Stimulated activated CD4-positive, alpha-beta T cell treated with anti-CD3 and anti-CD28 coated beads, Interleukin-1b, Interleukin-23, amount 100 ng/mL, for 1 hour (primary cell): ENCODE measurements at places on chromosomes 1 and 21.

- no peak for DNase-seq
Observed at GRCh38 chr1:37509181-37509580, 5.4 kb downstream of the MEAF6 start.

GRCh38 chr21:45096217-45096616 is 21.8 kb downstream of the ADARB1 start:
- DNase-seq: no peak

GRCh38 chr21:17795146-17796036 is 23.8 kb downstream of the C21orf91 start:
- DNase-seq: no peak

DNA sequence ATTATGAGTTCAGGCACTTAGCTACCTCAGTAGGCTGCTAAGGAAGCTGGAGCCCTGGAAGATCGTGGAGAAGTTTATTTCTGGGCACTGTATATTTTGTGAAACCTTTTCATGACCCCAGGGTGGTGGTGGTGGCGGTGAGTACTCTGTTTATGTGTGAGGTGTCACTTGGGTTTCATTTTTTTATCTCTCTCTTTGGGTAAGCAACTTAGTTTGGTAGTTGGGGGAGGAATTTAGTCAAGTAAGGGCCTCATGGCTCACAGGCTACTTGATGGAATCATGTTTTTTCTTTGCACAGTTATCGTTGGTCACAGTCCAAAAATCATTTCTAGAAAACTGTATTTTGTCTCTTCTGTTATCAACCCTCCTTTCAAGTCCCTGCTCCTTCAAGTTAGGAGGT is 33.9 kb downstream of the C1orf141 start:
- no peak for DNase-seq

DNA sequence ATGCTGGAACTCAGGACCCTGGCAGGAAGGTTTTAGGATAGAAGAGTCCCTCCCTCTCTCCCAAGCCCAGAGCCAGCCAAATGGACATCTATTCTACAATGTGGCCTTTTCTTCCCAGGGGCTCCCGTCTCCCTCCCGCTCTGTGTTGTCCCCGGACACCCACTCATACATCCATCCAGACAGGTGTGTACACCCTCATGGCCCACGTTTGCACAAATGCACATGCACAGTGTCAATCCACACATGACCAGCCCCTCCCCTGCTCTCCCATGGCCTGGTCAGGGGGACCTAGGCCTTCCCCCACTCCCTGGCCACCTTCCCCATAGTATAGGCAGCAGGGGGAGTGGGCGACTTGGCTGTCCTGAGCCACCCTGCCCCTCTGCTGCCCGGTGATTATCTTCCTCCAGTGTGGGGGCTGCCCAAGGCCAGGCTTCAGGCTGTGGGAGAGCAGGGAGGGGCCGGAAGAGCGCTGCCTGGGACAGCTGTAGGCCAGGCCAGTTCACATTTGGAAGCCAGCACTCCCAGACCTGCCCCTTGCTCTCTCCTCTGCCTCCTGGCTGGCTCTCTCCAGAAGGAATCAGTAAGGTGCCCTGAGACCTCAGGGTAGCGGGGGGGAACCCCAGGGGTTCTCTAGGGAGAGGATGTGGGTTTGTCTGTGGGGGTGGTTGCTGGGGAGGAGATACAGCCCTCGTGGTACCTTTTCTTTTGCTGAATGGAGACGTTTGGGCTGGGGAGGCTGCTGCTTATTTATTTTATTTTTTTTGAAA is 4.1 kb upstream of the PTPN7 start:
- no peak for DNase-seq

GRCh38 chr21:37324558-37324957 is 42.0 kb upstream of the DYRK1A start:
- DNase-seq: no peak

DNA sequence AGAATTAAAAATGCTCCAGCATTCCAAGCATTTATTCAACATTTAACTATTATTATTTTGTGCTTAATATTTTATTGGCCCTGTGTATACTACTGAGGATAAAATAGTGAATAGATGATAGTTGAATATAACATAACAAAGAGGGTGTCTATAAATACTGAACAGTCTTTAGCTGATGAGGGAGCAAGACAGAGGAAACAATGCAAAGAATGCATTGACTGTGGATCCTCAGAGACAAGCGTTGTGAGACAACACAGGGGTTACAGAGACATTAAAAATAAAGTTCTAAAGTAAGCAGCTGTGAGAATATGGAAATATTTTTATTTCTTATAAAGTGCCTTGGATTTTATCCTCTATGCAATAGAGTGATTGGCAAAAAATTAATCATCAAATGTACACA is 1133.1 kb downstream of the PLA2G4A start:
- DNase-seq: no peak

DNA sequence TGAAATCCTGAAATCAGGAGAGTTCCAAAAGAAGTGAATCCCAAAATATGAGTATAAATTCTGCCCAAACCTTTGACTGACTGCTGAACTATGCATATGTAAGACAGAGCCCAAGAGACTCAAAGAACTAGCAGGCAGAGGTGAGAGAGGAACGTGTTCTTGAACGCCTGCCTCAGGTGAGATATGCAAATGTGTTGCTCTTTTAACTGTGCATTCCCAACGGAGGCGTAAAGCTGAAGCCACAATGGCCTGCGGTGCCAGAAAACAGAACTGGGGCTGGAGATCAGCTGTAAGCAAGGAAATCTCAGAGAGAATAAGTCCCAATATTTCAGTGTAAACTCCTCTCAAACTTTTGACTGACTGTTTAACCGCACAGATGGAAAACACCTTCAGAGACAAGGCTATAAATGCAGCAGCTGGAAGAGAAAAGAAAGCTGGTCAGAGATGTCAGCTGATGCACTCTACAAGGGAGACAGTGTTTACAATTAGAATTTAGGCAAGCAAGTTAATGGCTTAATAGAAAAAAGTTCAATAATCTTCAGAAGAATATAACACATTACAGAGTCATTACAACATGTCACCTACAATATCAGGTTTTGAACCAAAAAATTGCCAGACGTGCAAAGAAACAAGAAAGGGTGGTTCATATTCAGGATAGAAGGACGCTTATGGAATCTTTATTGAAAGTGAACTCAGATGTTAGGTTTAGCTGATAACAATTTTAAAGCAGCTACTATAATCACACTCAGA is 43.0 kb upstream of the TRIM67 start:
- DNase-seq: no peak

- DNase-seq: no peak
Observed at GRCh38 chr1:109040627-109040988, 1.3 kb downstream of the WDR47 start.

DNA sequence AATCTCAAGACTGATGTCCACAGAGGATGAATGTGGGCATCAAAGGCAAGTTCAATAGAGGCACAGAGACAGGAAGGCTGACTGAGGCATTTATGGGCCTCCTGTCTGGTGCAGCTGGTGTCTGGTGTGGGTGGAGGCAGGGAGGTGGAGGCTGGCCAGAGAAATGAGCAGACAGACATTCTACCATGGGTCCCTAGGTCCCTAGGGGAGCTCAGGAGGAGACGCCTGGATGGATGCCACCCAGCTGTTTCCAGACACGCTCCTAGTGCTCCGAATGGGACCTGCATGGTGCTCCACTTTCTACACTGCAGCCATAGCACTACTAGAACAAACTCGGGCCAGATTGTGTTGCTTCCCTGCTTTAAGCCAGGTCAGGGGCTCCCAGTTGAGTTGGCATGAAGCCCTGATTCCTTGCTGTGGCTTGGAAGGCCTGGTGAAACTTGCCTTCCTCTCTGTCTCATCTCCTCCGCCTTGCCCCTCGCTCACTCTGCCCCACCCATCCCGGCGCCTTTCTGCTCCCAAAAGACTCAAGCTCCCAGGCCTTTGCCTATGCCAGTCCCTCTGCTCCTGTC is 25.3 kb downstream of the PADI2 start:
- no peak for DNase-seq

DNA sequence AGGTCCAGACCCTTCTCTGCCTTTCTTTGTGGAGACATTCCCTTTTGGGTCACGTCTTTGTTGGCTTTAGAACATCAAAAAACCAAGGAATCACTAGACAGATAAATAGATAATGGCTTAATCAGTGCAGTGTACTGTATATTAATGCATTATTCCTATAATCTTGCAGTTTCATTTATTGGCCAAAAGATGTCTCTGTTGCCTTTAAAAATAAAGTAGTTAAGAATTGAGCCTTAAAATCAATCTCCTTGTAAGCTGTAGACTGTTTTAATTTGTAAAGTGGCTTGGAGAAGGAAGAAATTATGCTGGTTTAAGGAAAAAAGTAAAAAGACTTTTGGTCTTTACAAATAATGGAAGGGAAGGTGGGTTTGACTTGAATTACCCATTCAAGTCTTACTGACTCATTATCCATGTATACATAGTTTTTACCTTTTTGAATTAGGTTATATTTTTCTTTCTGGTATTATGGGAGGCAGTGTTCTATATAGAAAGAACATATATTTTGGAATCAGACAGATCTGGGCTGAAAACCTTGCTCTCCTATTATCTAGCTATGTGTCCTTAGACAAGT is 84.6 kb downstream of the VPS13D start:
- DNase-seq: no peak

GRCh38 chr1:214224611-214225354 is 56.2 kb upstream of the SMYD2 start:
- no peak for DNase-seq

GRCh38 chr1:236727521-236727920 is 41.2 kb downstream of the ACTN2 start:
- no peak for DNase-seq

GRCh38 chr21:45982092-45982757 is 655 bp downstream of the COL6A1 start:
- DNase-seq: no peak

DNA sequence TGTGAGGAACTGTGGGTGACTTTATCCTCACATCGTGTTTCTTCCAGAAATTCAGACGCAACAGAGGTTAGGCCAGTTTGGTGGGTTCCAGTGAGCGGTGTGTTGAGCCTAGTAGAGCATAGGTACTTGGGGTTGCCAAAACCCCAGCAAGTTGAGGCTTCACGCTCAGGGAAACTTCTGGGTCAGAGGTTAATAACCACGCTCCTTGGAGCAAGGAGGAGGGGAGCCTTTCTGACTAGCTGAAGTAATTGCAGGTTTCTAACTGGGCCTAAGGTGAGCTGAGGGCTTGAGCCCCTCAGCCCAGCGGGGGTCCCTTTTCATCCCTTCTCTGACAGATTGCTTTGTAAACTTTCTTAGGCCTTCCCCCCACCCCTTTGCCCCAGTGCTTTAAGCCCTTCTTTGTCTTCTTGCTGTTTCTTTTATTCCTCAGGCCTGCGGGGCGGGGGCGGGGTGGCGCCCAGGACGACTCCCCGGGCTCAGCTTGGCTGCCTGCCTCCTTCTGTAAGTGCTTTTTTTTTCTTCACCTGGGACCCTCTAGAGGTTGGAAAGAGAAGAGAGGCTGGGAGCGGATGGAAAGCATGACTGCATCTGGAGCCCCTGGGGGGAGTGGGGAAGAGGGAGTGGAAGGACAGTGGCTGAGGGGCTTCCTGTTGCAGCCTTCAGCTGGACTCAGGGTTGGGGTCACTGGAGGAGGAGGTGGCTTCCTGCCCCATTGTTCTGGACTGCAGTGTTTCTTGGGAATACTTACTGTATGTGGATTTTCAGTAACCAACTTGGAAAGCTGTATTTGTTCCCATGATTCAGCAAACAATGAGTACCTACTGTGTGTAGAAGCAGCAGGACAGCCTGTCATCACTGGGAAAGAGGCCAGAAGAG is 1.3 kb upstream of the ZNF436 start:
- DNase-seq: no peak

DNA sequence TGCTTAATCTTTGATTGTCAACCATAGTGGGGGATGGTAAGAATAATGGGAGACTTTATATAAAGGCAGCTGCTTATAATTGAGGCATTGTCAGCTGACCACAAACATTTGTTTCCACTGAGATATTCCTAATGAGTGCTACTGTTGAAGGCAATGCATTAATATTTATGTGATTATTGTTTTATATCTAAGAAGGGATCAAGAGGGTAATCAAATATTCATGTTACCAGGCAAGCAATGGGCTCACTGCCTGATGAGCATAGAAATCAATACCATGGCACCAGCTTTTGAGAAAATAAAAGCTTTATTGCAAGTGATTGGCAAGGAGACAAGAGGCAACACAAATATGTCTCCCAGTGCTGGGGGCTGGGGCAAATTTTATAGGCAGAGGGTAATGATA is 706.7 kb upstream of the ADAMTS5 start:
- DNase-seq: no peak

GRCh38 chr21:34932233-34932632 is 116.9 kb downstream of the RUNX1 start:
- DNase-seq: no peak

DNA sequence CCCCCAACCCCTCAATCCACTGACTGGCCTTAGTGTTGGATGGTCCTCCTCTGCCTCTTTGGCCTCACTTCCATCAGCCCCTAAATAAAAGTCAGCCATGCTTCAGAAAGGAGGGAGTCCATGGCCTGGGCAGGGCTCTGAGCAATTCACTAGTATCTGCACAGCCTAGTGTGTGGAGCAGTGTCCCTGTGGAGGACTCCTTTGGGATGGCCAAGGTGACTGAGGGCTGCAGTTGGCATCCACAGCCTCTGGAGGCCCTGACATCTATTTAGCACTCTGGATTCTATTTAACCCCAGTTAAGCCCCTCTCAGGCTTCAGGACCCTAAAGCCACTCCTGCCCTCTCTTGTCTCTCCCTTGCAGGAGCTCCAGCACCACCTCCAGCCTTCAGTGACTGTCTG is 3.6 kb downstream of the THEM5 start:
- DNase-seq: no peak

DNA sequence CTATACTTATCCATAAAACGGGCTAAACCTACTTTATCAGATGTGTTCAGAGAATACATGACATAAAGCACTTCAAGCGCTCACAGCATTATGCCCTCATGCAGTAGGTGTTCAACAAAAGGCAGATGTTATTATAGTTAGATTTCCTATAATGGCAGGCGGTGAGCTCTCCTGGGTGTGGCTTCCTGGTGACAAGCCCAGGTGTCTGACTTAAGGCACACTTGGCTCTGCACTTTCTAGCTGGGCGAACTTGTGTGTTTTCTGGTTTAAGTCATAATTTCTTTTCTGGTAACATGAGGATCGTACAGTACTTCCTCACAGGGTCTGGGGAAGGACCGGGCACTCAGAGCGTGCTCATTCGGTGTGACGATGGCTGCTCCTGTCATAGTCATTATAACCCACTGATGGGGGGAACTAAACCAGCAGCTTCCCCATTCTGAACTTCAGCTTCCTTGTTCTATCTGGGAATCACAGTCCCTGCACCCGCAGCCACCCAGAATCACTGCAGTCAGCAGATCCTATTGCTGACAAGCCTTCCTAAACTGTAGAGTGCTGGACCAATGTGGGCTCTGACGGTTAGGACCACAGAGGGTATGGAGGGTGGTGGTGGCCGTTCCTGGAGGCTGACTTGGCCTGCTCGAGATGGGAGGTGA is 52.8 kb downstream of the IGSF21 start:
- DNase-seq: no peak

- DNase-seq: no peak
Observed at GRCh38 chr1:156225677-156226014, 12.8 kb downstream of the PMF1 start.

- no peak for DNase-seq
Observed at GRCh38 chr1:181160998-181161870, 72.7 kb downstream of the IER5 start.

DNA sequence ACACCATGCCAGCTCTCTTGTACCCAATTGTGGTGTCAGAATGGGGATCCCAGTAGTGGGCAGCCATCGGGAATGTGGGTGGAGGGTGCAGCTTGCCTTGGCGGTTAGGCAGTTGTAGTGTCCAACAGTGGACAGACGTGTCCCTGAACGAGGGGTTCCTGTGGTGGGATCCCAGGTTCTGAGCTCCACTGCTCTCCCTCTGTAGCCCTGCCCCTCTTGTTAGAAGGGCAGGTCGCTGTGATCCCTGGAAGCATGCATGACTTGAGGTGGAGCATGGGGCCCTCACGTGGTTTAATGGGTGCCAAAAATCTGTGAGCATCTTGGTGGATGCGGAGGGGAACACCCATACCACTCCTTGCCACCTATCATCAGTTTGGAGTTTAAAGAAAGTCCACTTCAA is 4.3 kb downstream of the GALNT2 start:
- no peak for DNase-seq
